HS-5 (cell line): ENCODE measurements at places on chromosomes 6 and 20.
A peak's percentile ranks its signal among the peaks of the same experiment; 100 is the strongest.

GRCh38 chr20:51961964-51962761 is 159.8 kb upstream of the SALL4 start:
- DNase-seq = no peak

- no peak for DNase-seq
Observed at GRCh38 chr20:6756693-6757595, 10.5 kb upstream of the BMP2 start.

- DNase-seq = no peak
Observed at GRCh38 chr6:95804847-95805541, 210.8 kb upstream of the FUT9 start.

- no peak for DNase-seq
Observed at GRCh38 chr20:58504566-58504965, 10.6 kb downstream of the APCDD1L start.

DNA sequence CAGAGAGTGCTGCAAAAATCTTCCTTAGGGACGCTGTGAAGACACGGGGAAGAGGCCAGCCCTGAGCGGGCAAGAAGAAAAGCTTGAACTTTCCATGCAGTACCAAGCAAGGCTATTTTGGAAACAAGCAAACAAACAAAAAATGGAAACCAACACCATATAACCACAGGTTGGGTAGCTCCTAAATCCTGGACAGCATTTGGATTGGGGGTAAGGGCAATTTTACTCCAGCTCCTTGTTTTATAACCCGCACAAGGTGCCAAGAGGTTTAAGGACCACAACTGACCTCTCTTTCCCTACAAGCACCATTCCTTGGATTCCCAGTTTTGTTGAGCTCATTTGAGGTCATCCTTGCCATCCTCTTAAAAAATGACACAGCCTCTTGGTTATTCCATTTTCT is 31.4 kb upstream of the SMIM29 start:
- no peak for DNase-seq

DNA sequence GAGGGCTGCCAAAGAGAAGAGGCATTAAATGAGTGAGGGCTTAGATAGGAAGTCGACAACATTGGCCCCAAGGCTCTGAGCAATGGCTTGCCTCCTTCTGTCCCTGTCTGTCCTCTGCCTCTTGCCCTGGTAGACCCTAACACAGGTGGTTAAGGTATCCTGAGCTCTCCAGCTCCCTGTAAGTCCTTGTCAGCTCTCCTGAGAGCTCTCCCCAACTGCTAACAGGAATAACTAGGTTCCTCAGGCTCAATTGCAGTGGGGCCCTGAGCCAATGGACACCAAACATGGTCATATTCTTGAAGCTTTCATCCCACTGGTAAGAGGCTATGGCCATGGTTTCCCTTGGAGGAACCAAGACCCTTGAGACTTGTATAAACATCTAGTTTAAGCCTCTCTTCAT is 5.0 kb upstream of the CPNE1 start:
- DNase-seq = no peak

DNA sequence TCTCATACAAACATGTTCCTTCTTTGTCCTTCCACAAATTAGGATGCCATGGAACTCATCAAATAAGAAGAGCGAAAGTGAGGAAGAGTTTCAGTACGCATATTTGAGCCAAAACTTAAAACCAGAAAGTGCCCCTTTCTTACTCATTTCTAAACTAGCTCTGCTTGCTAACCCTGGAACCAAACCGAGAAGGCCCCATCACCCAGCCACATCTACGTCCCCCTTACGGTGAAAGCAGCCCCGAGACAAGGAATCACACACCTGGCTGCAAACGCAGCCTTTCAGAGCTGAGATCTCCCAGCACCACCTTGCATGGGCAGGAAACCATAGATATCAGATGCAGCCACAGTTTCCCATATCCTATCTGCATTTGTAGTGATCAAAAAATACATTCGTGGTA is 28.5 kb downstream of the TRERF1 start:
- DNase-seq = no peak

- DNase-seq = no peak
Observed at GRCh38 chr6:53929041-53929820, 134.4 kb downstream of the LRRC1 start.

DNA sequence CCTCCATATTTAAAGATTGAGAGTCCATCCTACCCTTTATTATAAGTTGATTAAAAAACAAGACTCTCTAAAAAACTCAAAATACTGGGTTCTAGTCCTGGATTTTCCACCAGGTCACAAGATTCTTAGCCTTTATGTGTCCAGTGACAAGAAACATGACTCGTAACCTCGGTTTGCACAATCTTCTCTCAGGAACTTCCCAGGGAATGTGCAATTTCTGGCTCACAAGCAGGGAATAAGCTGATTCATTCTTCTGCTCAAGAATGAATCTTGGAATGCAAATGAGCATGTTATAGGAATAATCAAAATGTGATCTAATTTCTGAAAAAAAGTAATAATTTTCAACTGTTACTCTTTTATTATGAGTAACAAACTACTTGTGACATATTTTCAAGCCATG is 45.1 kb downstream of the OGFRL1 start:
- peak; percentile 76 for DNase-seq

- no peak for DNase-seq
Observed at GRCh38 chr20:19001177-19001576, 187.6 kb downstream of the SCP2D1 start.

GRCh38 chr6:20877008-20877937 is 343.0 kb downstream of the CDKAL1 start:
- DNase-seq = peak; percentile 90

GRCh38 chr6:46741910-46742309 is 4.8 kb upstream of the ANKRD66 start:
- no peak for DNase-seq

DNA sequence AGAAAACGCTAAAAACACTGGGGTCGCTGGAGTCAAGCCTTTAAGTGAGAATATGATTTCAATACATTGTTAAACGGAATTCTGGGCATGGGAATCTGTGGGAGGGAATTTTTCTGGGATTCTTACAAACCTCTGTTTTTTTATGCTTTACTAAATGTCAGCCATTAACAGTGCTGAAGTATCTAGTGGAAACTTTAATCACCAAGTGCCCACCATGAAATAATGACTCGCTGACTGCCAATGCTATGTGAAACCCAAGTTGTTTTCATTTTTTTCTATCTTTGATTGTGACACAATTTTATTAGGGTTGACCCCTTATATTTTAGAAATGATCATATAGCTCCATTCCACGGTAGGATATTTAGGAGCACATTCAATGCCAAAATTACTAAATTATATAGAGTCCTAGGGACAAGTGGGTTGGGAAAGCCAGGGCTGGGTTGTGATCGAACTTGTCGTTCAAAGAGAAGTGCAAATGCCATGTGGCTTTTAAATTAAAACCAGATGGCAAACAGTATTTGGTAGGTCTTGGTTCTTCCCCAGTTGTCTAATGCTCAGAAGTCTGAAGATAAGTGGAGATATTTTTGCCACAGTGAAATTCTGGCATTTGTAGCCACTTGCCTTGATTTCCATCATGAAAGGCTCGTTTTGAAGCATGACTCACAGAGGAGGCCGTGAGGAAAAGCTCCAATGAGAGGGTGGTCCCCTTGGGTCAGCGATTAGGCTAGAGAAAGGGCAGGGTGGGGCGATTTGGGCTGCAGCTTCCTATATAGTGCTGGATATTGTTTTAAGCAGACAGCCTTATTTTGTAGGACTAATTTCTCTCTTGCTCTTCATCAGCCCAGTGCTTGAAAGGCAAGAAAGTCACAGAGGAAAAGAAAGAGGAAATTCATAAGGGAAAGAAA is 254.4 kb upstream of the JAG1 start:
- DNase-seq = no peak

DNA sequence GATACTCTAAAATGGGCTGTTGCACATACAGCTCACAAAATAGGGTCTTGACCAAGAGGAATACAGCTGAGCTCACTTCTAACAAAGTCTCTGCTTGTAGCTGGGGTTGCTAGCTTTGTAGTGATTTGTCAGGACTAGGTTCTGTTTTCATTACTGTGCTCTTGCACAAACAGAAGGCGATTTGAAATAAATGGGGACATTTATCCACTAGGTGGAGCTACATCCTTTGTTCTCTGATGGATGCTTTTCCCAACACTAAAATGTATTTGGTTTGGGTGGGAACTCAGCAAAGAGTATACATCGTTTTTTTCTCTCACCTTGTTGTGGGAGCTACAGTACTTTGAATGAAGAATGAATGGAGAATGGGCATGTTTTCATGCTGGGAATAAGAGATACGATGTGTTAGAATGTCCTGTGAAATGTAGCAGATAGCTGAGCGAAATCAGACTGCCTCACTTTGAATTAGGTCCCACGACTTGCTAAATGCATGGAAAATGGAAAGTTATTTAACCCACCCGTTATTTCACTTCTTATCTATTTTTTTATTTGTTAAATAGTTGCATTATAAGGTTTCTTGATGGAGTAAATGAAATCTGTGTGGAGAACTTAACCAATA is 494.7 kb upstream of the MAP3K7 start:
- peak; percentile 56 for DNase-seq

- DNase-seq = no peak
Observed at GRCh38 chr6:137084090-137084489, 39.3 kb upstream of the IL20RA start.

- DNase-seq = no peak
Observed at GRCh38 chr6:44185953-44186634, 27.5 kb downstream of the CAPN11 start.

DNA sequence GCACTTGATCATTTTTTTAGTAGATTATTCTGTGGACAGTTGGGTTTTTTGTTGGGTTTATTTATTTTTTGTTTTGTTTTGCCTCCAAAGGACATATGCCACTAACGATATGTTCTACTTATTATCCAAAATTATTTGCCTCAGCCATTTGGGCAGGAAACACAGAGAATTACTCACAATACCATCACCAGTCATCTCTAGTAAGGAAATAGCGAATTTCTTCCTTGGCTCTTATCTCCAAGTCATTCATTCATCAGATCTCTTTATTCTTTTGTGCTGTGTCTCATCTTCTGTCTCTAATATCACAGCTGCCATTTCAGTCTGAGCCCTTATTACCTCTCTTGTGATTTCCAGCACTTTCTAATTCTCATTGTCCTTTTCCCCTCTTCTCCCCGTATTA is 130.4 kb upstream of the SMLR1 start:
- no peak for DNase-seq

DNA sequence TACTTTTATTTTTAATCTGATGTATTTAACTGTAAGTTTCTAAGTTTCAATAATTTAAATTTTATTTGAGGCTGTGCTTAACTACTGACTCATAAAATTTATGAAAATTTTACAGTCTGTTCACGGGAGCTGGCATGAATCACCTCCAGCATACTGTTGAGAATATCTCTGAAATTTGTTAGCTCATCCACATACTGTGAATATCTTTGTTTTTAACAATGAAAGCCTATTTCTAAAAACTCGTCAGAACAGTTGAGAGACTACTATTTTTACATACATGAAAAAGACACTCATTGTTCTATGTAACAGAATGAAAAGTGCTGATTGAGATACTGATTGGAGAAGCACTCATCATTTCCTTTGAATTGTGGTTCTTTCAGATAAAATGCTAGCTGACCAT is 749.3 kb downstream of the TENT5A start:
- no peak for DNase-seq

- DNase-seq = no peak
Observed at GRCh38 chr6:56649782-56650181, 7.1 kb upstream of the DST start.

DNA sequence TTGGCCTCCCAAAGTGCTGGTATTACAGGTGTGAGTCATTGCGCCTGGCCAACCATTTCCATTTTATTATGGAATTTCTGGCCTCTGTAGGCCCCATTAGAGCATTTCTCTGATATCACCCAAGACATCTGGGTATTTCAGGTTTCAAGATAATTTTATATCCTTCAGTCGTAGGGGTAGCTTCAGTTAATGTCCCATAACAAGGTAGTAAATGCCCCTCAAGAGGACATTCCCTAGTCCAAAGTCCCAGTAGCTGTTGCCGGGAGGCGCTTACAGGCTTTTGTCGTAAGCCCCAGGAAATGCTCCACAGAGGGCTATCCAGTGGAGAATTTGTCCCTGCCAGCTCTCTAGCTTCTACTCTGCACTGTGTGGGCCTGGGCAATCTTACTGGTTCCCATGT is 24.4 kb downstream of the EFCAB8 start:
- DNase-seq = no peak

DNA sequence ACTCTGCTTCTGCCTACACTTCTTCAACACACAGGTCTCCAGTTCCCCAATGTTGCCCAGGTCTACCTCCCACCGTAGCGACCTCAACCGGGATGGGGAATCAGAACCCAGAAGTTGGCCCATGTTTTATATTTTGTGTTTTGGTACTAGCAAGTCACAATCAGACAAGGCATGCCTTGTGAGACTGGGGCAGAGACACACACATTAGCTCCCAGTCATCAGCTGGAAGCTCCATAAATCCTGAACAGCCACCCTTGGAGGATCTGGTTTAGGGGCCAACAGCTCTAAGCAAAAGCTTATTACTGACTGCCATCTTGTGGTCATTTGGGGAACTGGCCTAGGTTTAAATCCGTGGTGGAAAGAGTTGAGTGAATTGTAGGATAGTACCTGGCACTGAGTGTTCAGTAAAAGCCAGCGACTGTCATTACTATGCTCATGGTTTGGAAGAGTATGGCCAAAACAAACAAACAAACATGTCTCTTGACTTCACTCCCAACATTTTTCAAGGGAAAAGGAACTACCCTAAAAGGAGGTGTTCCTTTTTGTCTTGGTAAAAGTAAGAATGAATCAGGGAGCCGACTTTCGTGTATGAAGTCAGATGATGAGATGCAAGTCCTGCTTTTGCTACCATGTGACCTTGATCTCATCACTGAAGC is 40.5 kb downstream of the PIM1 start:
- peak; percentile 49 for DNase-seq

GRCh38 chr20:40431611-40432010 is 257.4 kb downstream of the MAFB start:
- DNase-seq = peak; percentile 16

GRCh38 chr20:59566631-59567524 is 37.5 kb upstream of the PHACTR3 start:
- no peak for DNase-seq

GRCh38 chr6:157498817-157499216 is 117.8 kb downstream of the ZDHHC14 start:
- DNase-seq = no peak

DNA sequence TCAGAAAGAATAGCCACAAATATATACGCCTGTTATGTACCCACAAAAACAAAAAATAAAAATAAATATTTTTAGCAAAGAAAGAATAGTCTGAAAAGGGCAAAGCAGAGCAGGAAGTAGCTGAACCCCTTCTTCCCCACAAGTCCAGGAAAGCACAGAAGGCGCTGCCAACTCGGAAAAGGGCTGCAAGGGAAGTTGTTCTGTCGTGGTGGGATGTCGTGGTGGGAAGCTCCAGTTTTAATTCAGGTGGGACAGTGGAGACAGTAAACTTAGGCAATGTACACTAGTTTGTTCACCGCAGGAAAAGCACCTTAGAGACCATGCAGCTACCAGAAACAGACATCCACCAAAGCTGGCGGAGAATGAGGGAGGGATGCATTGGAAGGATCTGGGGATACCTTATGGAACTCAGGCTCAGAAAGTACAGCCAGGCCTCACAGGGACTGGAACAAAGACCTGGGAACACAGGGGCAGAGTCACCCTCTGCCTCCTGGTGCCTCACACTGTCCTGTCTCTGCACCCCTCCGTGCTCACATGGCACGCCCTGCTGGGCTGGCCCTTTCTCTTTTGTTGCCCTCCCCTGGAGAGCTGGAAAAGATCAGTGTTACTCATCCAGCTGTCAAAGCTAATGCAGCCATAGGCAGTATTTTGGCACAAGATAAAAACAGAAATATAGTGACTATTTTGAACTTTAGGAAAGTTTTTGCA is 3.3 kb upstream of the APMAP start:
- no peak for DNase-seq

- DNase-seq = no peak
Observed at GRCh38 chr20:46681032-46681854, 8.0 kb downstream of the TP53RK start.
